ENCODE measurements at places on chromosomes 6 and 20.

DNA sequence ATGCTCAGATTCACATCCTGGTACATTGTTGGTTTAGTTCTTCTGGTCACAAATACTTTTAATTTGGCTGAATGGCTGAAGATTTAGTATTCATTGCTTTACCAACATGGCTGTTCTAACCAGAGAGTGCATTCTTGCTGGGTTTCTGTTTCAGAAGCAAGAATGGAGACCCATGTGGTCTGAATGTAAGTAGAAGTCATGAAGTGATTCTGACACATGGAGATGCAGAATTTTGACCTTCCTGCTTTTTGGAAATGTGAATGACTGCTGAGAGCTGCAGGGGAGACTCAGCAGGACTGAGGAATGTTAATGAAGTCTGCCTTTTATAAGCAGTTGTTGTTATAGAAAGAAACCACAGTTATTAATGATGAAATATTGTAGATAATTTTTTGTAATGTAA is 576.1 kb upstream of the MARCKS start:
- DNase-seq, result no peak

DNA sequence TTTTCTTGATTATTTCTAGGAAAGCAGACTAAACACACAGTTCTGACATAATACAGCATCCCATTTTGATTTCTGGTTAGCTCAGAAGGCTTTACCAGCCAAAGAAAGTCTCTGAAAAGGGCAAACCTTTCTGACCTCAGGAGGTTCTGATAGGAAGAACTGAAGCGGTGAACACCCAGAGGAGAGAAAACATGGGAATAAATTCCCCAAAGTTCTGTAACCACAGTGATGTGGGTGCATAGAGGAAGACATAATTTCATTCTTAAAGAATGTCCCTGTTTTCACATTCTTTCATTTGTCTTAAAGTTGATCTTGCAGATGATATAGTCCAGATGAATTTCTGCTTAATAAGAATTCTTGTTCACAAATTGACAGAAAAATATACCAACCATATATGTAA is 60.3 kb downstream of the RSPO3 start:
- no peak for DNase-seq

- no peak for DNase-seq
These were observed 6.8 kb upstream of the SPATS1 start for GRCh38 chr6:44335631-44336030.

GRCh38 chr6:45169815-45170214 is 158.3 kb upstream of the RUNX2 start:
- no peak for DNase-seq

- DNase-seq, result no peak
These were observed 51.0 kb downstream of the SSR1 start for GRCh38 chr6:7261852-7262461.

Data from activated T-helper 1 cell treated with anti-CD3 and anti-CD28 coated beads, Interleukin-2, amount 50 U/mL, for 16 hours (primary cell).